NCI-H226 (cell line): ENCODE measurements at places on chromosomes 12 and 14.

GRCh38 chr14:100587763-100588411 lies 670 bp upstream of the BEGAIN start:
- no peak for DNase-seq

DNA sequence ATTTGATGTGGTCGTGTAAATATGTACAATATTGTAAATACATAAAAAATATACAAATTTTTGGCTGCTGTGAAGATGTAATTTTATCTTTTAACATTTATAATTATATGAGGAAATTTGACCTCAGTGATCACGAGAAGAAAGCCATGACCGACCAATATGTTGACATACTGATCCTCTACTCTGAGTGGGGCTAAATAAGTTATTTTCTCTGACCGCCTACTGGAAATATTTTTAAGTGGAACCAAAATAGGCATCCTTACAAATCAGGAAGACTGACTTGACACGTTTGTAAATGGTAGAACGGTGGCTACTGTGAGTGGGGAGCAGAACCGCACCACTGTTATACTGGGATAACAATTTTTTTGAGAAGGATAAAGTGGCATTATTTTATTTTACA lies 49.6 kb downstream of the TBK1 start:
- DNase-seq = no peak

DNA sequence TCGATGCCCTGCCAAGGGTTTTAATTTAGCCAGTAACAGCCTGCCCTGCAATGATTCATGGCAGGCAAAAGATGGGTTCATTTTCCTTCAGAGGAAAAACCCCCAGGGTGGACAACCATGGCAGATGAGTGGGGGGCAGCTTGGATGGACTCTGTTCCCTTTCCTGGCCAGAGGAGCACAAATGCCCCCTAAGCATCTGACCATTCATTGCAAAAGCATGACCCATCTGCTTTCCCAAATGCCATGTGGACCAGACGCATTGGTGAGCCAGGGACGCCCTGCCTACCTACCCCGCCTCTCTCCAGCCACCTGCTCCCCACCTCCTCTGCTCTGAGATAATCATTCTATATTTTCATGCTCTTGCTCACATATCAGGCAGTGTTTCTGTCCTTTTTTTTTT lies 281.9 kb downstream of the DPF3 start:
- no peak for DNase-seq

DNA sequence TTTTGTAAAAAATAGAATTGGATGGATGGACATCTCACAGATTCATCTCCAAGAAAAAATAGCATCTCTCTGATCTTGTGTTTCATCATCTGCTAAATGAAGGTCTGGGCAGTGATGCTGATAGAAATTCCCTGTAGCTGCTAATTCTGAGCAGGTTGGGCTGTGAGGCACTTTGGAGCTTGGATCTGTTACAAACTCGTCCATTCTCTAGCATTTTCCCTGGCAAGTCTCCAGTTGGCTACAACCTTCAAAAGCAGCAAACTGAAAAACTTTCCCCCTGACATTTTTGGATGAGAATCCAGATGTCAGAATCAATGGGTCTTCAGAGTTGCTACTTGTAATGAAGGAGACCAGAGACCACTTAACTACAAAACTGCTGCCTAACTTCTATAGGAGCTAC lies 72.7 kb downstream of the TPH2 start:
- DNase-seq = peak; percentile 54

DNA sequence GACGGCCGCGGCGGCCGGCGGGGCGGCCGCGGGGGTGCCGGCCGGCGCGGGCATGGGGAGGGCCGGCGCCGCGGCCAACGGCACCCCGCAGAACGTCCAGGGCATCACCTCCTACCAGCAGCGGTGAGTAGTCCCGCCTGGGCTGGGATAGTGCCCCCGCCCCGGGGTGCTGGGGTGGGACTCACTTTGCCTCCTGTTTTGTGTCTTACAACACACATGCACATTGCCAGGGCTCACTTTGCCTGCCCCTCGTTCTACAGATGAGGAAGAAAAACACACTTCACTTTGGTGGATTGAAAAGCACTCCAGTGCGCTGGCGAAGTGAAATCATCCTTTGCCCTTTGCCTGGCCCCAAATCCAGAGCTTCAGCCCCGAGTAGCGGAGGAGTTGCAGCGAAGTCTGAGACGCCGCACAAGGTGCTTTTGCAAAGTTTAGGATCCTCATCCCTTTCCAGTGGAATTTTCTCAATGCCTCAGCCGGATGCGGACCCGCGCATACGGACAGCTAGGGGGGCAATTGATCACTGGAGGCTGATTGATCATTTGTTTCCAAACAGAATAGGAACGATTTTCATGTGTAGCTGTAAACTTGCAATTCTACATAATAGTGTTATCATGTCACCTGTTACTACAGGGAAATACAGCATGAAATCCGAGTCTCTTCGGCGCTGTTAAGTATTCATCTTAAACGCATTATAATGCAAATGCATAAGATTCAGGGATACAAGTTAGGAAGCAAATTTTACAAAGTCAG lies 3.6 kb upstream of the NPAS3 start:
- DNase-seq = no peak

GRCh38 chr12:47207829-47208248 lies 128.1 kb upstream of the AMIGO2 start:
- no peak for DNase-seq

DNA sequence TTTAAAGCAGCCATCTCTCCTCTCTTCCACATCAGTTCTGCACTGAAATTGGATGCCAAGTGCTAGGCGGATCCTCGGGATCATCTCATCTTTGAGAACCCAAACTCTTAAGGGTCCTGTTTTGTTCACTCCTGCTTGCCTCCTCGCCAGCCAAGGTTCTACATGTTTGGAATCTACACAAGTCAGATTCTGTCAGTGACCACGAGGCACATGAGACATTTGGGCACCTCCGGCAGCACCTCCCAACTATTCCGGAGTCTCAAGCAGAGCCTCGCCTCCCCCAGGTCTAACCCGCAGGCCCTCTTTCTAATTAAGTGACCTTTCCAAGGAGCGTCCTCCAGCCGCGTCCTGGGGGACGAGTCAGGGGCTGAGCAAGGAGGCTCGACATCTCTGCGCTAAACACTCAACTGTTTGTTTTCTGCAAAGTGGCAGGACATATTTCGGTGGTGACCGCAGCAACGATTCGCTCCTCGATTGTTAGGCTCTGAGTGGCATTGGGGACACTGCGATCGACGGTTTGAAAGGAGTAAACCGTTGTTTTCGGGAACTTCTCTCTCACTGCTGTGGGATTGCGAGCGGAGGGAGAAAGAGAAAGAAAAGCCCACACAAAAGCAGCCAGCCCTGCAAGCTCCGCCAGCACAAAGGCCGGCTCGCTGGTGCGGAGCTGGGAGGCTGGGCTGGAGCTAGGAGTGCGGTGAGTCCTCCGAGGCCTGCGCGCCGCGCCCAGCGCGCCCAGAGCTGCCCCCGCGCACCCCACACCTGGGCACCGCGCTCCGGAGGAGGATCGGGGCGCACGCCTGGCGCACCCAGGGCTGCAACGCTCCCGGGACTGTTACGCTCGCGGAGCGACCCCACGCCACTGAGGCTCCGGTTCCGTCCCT lies 640 bp downstream of the ARMH4 start:
- no peak for DNase-seq

DNA sequence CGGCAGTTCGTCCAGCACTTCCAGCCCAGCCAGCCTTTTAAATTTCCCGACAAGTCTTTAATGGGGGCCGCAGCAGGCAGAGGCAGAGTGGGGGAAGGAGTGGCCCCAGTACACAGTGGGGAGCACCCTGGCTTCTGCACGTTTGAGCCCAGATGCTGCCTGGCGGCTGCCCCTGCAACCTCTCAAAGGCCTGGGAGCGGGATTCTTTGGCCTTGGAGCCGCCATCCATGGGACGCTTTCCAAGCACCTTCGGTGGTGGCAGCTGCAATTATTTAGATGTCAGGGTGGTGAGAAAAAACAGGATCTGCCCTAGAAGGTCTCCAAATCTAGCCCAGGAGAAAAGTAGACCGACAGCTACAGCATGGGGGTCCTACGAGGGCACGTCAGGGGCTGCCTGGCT lies 46.0 kb downstream of the FAM222A start:
- DNase-seq = no peak

- DNase-seq = no peak
These were observed 788.9 kb upstream of the TBX3 start for GRCh38 chr12:115472852-115473251.

- DNase-seq = no peak
These were observed 28.3 kb downstream of the MMP17 start for GRCh38 chr12:131856366-131857097.

DNA sequence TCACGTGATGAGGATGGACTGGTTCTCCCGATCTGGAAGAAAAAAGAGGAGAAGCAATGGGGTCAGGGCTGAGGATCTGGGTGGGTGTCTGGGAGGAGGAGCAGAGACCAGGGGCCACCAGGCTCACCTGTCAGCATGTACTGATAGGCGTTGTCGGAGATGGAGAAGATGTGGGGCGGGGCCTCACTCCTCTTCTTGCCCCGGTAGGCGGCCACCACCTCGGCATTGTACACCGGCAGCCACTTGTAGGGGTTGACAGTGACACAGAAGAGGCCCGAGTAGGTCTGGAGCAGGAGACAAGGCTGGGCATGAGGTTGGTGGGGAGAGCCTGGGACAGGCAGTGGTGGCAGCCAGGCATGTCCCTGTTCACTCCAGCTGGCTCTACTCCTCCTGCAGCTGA lies 3.0 kb downstream of the MYH6 start:
- no peak for DNase-seq

- no peak for DNase-seq
These were observed 31.2 kb downstream of the TMEM132C start for GRCh38 chr12:128298091-128298748.

GRCh38 chr12:122064780-122065588 lies 13.6 kb upstream of the MLXIP start:
- peak; percentile 97 for DNase-seq

- no peak for DNase-seq
These were observed 7.8 kb downstream of the IRAK3 start for GRCh38 chr12:66196806-66197205.

DNA sequence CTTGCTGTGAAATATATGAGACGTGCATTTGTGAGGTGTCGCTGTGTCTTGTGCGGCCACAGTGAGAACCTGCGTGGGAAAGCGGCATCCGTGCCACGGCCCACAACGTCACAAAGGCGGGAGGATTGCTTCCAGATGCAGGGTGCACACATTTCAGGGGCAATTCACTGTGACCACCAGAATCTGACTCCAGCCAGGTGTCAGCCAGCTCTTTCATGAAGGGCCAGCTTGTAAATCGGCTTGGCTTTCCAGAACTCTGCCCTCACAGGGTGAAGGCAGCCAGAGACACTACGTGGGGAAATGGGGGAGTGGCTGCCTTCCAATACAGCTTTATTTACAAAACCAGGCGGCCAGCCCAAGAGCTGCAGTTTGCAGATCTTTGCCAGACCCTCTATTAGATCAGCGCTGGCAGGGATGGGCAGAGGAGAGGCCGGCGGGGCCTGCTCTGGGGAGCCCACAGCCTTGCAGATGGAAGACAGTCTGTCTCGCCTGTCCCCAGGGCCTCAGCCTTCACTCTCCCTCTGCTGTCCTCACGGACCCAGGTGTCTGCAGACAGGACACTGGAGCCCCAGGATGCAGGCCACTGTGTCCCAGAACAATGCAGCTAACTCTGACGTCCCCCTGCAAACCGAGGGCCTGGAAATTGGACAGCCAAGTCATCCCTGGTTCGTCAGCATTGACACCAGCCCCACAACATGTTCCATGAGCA lies 53.5 kb downstream of the ADGRD1 start:
- DNase-seq = no peak

GRCh38 chr12:46548605-46549071 lies 176.1 kb upstream of the SLC38A2 start:
- no peak for DNase-seq

- peak; percentile 28 for DNase-seq
These were observed 33.4 kb upstream of the SYNDIG1L start for GRCh38 chr14:74459289-74459946.

DNA sequence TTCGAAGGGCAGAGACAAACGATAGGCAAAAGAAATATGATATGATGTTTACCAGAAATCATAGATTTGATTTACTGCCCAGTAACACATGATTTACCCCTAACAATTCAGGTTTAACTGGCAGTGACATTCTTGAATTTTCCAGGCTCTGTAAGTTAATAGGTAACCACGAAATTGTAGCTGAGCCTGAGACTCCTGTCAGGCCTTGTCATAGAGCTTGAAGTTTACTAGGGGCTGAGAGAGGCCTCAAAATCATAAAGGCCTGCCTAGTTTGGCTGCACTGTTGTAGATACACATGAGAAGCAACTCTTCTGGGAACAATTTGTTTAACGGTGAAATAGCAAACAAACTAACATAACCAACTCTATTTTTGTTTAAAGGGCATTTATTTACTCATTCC lies 3.3 kb downstream of the ERP27 start:
- DNase-seq = no peak

GRCh38 chr12:67457136-67457535 lies 188.0 kb downstream of the CAND1 start:
- DNase-seq = no peak

DNA sequence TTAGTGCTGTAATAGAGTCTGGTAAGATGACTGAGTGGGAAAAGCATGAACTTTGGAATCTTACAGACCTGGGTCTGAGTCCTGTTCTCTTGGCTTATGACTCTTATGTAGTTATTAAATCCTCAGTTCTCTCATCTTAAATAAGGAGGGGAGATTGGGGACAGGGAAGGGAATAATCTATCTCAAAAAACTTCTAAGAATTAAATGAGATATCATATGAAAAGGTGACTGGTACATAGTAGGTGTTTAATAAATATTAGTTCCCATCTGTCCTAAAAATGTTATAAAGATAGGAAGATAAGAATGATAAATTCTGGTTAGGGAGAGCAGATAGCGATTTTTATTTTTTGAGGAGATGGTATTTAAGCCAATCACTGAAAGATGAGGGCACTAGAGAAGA lies 119.1 kb downstream of the INSM2 start:
- no peak for DNase-seq

DNA sequence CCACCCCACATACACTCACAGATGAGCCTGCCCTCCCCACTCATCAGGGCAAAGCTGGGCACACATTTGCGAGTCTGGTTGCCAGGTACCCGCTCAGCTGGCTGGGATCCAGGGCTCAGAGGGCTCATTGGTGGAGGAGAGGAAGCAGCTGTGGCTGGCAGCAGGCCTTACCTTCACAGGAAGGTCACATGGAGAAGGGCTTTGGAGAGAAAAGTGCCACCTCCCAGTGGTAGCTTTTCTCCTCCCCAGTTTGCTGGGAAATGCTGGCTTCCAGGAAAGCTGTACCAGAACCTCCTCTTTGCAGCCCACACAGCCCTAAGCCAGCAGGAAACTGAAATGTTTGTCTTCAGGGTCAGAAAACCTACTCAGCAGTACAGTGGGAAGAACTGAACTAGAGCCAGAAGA lies 55.6 kb downstream of the LGMN start:
- DNase-seq = peak; percentile 40
